NB4 (cell line): ENCODE measurements at places on chromosomes 3 and 15.

DNA sequence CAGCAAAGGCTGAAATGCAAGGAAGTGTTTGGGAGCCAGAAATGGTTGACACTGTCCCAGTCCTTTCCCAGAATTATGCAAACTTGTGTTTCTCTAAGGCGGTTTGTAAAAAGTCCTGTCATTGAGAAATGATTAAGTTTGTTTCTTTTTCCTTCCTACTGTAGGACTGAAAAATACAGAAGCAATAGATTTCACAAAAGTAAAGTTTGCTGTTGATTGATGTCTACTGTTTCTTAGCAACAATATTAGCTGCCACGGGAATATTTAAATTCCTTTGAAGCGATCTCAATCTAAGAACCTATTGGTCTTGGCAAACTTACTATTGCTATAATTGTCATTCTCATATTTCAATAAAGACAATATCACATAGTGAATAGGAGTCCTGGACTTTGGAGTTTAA lies 100.7 kb upstream of the IL12A start:
- no peak for DNase-seq

DNA sequence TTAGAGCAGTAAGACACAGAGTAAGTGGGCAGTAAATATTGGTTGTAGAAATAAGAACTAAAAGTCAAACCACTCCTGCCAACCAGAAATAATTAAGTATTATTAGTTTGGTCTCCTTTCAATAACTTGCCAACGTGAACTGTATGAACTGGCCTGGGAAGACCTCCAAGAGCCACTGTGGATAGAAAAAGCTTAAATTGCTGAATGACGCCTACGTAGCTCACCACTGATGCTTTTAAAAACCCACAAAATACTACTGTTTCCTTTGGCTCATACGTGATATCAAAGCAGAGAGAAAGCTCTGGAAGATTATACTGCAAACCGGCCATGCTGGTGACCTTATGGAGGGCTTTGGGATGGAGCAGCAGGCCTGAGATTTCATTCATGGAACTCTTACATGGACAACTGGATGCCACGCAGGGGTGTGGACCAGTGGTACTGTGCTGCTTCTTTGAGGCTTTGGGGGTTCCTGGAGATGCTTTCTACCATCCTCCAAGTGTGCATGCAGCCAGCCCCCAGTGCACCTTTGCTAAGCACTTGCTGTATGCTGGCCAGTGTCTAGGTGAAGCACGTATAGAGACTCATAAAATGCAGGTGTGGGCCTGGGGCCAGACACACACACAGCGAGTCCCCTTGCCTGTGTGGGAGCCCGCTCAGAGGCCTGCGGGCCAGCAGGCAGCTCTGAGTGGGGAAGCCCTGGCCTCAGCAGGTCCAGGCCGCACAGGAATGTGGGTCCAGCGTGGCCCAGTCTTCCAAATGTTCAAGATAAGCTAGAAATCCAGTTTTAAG lies 66.8 kb downstream of the ABTB1 start:
- DNase-seq: no peak

DNA sequence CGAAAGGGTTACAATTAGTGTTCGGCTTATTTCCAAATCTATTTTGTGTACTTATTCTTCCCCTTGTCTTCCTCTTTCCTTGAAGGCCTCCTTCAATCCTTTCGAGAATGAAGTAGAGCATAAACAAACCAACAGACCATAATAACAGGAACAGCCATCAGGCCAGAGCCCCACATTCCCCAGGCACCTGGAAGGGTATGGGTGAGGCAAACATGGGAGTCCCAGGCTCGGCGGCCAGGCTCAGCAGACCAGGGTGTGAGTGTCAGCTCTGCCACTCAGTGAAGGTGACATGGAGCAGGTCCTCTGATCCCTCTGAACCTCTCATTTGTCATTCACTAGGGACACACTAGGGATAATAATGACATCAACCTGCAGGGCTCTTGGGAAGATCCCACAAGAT lies 13.8 kb downstream of the ALS2CL start:
- no peak for DNase-seq

- DNase-seq: no peak
Measured at GRCh38 chr15:42728972-42729371, 8.0 kb downstream of the CDAN1 start.

DNA sequence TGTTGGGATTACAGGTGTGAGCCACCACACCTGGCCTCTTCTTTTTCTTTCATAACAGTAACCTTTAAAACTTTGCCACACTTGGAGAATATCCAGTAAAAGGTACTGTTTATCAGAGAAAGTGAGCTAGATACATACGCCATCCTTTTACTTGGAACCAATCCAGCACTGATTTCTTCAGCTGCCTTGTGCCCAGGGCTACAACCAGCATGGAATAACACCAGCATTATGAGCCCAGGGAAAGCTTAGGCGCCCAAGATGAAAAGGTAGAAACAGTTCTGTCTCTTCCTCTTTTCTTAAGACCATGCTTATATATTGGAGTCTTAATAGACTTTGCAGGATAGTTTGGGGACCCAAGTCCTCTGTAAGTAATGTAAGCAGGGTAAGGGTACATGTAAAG lies 8.4 kb downstream of the SKIC8 start:
- DNase-seq: no peak

DNA sequence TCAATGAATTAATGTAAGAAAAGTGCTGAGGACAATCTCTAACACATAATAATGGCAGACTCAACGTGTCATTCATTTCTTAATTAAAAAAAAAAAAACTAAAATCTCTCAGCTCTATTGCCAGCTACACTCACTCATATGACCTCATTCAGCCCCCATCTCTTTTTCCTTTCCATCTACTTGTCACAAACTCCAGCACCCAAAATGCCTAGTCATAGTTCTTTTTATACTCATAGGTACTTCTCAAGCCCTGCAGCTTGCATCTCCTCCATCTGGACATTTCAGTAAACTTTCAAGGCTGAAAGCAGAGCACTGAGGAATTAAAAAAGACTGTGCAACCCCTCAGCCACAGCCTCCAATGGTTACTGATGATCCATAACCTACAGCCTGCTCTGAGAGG lies 109.8 kb downstream of the PLCH1 start:
- DNase-seq: no peak

GRCh38 chr3:135081856-135082434 lies 286.9 kb downstream of the EPHB1 start:
- no peak for DNase-seq

DNA sequence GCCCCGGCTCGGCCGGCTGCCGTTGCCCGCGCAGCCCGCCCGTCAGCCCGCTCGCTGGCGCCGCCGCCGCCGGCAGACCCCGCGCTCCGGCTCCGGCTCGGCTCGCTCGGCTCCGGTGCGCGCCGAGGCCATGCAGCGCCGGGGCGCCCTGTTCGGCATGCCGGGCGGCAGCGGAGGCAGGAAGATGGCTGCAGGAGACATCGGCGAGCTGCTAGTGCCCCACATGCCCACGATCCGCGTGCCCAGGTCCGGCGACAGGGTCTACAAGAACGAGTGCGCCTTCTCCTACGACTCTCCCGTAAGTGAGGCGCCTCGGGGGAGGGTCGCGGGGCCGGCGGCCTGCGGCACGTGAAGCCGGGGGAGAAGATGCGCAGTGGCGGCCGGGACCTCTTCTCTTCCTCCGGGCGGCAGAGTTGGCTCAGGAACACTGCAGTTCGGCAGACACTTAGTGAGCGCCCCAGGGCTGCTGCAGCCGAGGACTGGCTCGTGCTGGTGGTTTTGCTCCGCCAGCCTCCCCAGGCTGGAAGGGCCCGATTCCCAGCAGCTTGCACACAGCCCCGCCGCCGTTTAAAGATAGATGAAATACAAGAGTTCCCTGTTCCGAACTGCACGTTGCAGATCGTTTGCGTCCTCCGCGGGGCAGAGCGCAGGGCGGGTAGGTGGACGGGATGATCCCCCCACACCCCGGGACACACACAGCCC lies 407 bp downstream of the USP13 start:
- peak; percentile 87 for DNase-seq

GRCh38 chr3:186653984-186654383 lies 11.8 kb upstream of the HRG start:
- DNase-seq: no peak

DNA sequence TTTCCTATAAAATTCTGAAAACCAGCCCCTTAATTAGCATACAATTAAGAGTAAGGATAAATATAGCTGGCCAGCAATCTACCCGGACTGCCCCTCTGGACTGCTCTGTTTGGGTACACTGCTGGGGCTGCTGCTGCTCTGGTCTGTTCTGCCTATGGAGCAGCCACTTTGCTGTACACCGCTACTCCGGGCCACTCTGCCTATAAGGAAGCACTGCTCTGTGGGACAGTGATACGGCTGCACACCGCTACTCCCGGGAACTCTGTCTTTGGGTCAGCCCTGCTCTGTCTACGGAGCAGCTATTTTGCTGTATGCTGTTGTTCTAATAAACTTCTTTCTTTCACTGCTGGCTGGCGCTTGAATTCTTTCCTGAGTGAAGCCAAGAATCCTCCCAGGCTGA lies 316.5 kb upstream of the PLSCR5 start:
- DNase-seq: no peak

DNA sequence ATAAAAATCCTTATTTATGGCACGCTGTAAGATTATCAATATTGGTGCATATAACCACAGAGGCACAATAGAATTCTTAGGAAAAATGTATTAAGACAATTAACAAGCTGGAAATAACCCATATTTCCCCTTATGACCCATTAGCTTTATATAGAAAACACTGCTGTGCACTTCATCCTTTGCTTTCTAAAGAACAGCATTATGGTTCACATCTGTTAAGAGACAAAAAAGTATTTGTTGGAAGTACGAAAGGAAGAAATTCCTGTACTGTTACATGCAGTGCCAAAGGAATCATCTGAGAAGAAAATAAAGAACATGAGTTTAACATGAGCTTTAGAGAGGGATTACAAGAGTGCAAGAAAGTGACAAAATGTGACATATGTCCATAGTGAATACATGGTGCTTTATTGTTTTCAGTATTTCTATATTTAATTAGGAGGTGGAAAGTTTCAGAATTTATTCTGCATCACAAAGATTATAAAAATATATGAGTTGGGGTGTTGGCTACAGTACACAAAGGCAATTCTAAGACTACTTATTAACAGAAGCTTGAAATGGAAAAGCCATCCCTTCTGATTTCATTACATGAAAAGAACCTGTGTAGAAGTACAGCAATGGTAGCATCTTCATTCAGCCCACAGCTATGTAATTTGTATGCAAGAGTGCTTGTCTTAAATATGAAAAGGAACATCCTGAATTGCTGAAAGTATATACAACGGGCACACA lies 6.8 kb downstream of the UBE3A start:
- DNase-seq: no peak

DNA sequence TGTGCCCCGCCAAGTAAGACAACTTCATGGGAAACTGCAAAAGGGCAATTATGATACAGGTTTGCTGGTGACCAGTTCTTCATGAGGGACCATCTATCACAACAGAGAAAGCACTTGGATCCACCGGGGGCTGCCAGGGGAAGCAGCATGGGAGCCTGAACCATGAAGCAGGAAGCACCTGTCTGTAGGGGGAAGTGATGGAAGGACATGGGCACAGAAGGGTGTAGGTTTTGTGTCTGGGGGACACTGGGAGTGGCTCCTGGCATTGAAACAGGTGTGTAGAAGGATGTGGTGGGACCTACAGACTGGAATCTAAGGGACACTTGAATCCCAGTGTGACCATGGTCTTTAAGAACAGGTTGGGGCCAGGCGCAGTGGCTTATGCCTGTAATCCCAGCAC lies 22.6 kb downstream of the MKRN2 start:
- DNase-seq: no peak

DNA sequence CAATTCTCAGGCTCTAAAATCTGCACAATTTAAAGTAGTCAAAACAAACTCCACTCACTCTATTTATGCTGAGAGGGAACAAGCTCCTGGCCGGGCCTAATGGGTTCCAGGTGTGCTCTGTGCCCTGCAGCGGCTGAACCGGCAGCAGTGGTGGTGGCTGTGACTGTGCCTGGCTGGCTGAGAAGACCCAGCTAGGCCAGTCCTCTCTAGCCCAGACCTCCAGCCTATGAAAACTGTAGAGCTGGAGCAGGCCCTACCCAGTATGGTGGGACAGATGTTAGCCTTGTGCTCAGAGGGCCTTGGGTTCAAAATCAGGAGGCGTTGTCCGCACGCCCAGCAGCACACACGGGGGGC lies 37.0 kb downstream of the EPHB3 start:
- no peak for DNase-seq

DNA sequence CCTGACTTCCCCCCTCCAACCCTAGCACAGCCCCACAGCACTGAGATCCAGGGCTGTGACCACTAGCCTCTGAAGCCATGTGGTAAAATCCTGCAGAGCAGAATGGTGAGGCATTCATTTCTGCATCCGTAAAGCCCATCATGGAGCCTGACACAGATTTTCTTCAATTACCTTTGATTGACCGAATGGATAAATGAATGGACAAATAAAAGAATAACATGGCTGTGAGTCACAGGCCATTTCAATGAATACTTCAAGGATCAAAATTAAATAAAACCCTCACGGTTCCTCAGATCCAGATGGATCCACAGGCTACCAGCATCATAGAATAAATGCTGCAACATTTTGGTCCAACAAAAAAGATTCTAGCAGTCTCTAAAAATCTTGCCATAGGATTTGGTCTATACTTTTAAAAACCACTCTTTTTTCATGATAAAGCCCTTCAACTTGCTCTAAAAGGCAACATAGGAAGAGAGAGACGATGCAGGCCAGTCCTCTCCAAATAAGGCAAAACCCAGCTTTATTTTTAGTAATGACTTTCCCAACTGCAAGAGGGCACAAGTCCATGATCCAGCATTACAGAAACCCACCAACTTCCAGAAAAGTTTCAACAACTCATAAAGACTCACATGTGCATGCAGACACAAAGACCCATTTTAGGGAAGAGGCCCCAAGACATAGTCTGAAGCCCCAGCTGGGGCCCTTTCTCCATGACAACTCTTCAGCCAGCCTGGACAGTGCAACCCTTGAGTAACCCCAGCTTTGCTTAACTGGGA lies 52.4 kb upstream of the MRPS22 start:
- no peak for DNase-seq

DNA sequence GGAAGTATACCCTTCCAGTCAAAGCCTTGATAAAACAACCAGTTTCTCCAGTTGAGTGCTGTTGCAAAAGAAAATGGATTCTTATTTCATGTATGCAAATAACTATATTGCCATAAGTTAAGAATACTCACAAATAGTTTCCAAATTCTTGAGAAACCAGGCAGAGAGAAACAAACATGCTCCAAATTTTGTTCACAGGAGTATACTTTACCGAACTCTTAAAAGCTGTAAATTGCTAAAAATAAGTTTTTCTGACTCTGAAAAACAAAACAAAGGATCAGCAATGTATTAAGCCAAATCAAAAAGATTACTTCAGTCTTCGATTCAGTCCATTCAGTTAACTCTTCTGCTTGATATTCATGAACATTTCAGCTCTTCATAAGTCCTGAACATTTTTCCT lies 646.5 kb downstream of the MCTP2 start:
- no peak for DNase-seq

- DNase-seq: peak; percentile 92
Measured at GRCh38 chr3:196179380-196180308, 31.6 kb downstream of the ZDHHC19 start.
